ENCODE measurements at places on chromosomes 1 and 21. TPM values are rescaled to one million over a fixed set of nuclear protein-coding genes. Genes with fewer than 3 reads are reported as not detected.
A peak's percentile ranks its signal among the peaks of the same experiment; 100 is the strongest.

GRCh38 chr1:5936621-5937372 lies 55.4 kb downstream of the NPHP4 start:
- peak; percentile 39 for DNase-seq
- H3K36me3 ChIP-seq = no peaks in the 10 kb centered on the region
- H3K27ac ChIP-seq = no peak overlapping the region
- no peaks in the 10 kb centered on the region for H3K27me3 ChIP-seq
- H3K4me1 ChIP-seq = no peaks in the 10 kb centered on the region
- no peak overlapping the region for H3K4me3 ChIP-seq

DNA sequence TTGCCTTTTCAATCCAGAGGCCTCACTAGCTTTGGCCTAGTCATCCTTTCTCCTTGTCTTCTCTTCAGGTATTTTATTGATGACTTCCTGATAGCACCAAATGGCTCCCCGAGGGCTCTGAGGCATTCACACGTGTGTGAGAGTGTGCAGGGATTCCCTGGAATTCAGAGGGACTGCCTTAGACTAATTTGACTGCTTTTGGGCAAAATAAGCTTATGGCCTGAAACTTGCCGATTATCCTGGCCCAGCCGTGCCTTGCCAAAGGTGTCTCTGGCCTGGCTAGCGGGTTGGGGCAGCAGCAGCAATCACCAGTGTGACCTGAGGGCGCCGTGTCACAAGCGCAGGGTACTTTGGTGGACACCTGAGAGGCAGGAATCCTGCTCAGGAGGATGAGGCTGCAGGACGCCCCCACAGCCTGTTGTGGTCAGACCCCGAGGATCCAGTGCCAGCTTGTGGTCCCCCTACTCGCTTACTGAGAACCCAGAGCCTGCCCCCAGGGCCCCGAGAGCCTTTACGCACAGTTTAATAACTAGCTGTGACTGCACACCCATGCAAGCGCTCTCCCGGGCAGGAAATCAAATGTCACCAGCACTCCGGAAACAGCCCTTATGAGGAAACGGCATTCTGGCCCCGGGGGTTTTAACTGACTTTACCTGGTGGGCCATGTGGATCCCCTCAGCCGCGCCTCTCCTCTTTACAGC lies 62.8 kb upstream of the PDE9A start:
- H3K4me1 ChIP-seq = peaks cover 8% of the 10 kb centered on the region
- no peak overlapping the region for H3K27ac ChIP-seq
- no peaks in the 10 kb centered on the region for H3K36me3 ChIP-seq

- H3K4me1 ChIP-seq = peaks cover 7% of the 10 kb centered on the region
- DNase-seq = peak; percentile 17
- H3K27me3 ChIP-seq = no peaks in the 10 kb centered on the region
These were observed 411.8 kb upstream of the DAB1 start for GRCh38 chr1:57835620-57836019.

GRCh38 chr1:205495237-205495823 lies 9.1 kb upstream of the CDK18 start:
- DNase-seq = no peak
- no peaks in the 10 kb centered on the region for H3K27me3 ChIP-seq
- H3K36me3 ChIP-seq = no peaks in the 10 kb centered on the region
- no peak overlapping the region for H3K4me3 ChIP-seq
- H3K4me1 ChIP-seq = peaks cover 11% of the 10 kb centered on the region

The ADORA1 gene
- 3.2 TPM for total RNA-seq

DNA sequence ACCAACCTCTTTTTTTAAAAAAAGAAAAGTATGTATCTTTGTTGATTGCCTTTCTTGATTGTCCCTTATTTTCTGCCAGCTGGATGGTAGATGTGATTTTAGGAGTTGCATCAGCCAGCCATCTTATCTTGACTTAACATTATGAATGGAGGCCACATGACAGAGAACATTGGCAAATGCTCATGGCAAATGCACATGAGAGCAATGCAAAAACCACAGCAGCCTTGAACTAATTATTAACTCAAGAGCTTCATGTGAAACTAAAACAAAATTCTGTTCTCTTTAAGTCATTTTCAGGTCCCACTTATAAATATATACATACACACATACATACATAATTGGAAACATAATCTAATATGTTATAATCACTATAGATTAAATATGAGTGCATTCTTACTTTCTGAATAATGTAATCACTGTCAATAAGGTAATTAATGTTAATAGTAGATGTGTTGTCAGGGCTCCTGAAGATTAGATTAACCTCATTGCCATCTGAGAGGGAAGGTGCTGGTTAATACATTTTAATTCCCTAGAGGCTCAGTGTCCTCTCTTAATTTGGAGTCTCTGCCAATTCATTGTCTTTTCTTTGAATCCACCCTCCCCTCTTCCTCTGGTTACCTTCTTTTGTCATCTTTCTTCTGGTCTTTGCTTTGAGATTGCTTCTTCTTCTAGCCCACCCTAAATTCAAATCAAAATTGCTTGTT lies 962.2 kb downstream of the ADGRL2 start:
- no peaks in the 10 kb centered on the region for H3K36me3 ChIP-seq
- DNase-seq = no peak
- H3K4me3 ChIP-seq = no peak overlapping the region
- H3K27me3 ChIP-seq = no peaks in the 10 kb centered on the region

The DONSON gene
- 67.8 TPM for total RNA-seq

The MTF1 gene
- total RNA-seq = 5.6 TPM

- H3K4me1 ChIP-seq = peaks cover 17% of the 10 kb centered on the region
- no peak overlapping the region for H3K27ac ChIP-seq
- H3K36me3 ChIP-seq = no peaks in the 10 kb centered on the region
- no peaks in the 10 kb centered on the region for H3K27me3 ChIP-seq
These were observed 40.8 kb upstream of the TP53BP2 start for GRCh38 chr1:223886516-223886921.

- H3K36me3 ChIP-seq = no peaks in the 10 kb centered on the region
- H3K4me1 ChIP-seq = peaks cover 61% of the 10 kb centered on the region
- no peak overlapping the region for H3K27ac ChIP-seq
- H3K4me3 ChIP-seq = no peak overlapping the region
These were observed 43.0 kb downstream of the PLXNA2 start for GRCh38 chr1:208201229-208201628.

The KLF17 gene
- total RNA-seq = not detected

DNA sequence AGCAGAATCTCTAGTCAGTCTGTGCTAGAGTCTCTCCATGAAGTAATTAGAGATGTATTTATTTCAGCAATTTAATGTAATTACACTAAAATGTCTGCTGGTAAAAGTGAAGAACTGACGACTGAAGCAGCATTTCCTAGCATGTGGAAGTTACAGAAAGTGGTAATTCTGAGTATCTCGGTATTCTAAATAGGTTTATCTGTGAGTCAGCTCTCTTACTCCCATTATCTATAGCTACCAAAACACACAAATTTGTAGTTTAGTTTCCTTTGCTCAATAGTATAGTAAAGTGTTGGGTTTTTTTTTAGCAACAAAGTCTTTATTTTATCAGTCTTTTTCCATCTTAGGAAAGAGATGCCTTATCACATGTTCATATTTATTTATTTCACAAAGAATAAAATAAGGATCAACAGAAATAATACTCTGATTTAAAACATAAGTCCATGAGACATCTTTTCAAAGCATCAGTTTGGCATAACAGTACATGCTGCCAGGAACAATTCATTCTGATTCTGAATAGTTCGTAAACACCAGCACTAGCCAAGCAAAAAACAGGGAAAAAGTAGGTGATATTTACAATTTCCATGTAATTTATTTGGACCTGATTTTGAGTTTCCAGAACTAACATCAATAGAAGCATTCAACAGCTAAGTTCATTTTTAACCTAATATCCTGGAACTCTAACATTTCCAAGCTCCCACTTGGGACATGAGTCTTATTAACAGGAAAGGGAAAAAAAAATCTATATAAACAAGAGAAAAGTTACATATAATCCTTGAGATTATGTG lies 76.3 kb downstream of the KCNT2 start:
- DNase-seq = no peak
- no peaks in the 10 kb centered on the region for H3K4me1 ChIP-seq
- H3K27ac ChIP-seq = no peak overlapping the region
- H3K4me3 ChIP-seq = no peak overlapping the region
- no peaks in the 10 kb centered on the region for H3K27me3 ChIP-seq

- H3K4me3 ChIP-seq = no peak overlapping the region
- peak; percentile 34 for DNase-seq
- H3K27me3 ChIP-seq = no peaks in the 10 kb centered on the region
- no peak overlapping the region for H3K27ac ChIP-seq
These were observed 45.1 kb downstream of the SLX9 start for GRCh38 chr21:44984792-44985440.

DNA sequence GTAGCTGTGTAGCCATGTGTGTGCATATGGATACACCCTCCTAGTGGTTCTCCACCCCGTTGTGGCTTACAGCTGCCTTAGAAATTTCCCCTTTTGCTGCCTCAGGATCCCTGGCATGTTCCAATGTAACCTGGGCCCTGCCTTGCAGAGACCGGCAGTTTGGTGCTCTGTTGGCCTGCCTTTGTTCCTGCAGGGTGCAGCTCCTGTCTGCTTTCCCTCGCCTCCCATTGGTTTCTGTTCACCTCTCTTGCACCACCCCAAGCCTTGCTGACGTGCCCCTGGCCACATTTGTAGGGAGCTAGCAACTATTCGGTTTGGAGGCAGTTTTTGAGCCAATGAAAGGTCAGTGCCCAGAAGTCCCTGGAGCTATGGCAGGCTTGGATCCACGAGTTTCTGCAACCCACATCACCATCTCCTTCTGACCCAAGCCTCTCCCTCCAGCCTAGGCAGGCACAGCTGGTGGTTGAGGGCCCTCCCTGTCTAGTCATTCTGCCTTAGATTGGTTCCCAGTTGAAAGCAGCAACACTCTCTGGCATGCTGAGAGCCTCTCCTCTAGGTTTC lies 54.9 kb downstream of the MAB21L3 start:
- H3K27ac ChIP-seq = no peak overlapping the region
- no peak for DNase-seq
- no peaks in the 10 kb centered on the region for H3K36me3 ChIP-seq
- H3K27me3 ChIP-seq = peaks cover 34% of the 10 kb centered on the region

Measured in neural progenitor cell (in vitro differentiated cells).